ENCODE measurements at places on chromosomes 6 and 20.
A peak's percentile ranks its signal among the peaks of the same experiment; 100 is the strongest.

- DNase-seq = no peak
These were observed 62.1 kb downstream of the NOL4L start for GRCh38 chr20:32522776-32523612.

DNA sequence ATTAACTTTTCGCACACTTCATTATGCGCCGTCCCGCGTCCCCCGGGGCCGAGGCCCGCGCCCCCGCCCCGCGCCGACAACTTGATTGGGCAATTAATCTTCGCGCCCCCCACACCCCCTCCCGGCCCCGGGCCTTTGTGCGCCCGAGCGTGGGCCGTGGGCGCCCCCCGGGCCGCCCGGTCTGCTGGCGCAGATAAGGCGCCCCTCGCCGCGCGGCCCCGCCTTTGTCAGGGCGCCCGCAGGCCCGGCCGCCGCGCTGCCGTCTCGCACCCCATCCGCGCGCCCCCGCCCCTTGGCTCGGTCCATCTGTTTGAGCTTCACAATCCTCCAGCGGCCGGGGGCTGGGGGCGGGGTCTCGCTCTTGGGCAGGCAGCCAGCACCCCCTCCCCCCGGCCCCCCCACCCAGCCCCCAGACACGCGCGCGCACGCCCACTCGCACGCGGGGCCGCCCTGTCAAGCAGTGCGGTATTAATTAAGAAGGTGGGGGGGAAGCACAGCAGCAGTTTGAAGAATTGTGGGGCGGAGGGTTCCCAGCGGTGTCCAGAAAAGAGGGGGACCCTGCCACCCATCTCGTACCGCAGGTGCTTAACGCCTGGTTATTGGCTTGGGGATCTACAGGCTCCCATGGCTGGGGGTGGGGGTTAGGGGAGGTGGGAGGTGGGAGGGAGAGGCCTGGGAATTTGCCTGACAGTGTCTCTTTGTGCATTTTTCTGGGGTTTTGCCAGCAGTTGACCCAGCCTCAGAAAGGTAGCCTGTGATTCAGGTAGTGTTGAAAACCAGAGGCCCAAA is 34.6 kb upstream of the SCRT2 start:
- no peak for DNase-seq

DNA sequence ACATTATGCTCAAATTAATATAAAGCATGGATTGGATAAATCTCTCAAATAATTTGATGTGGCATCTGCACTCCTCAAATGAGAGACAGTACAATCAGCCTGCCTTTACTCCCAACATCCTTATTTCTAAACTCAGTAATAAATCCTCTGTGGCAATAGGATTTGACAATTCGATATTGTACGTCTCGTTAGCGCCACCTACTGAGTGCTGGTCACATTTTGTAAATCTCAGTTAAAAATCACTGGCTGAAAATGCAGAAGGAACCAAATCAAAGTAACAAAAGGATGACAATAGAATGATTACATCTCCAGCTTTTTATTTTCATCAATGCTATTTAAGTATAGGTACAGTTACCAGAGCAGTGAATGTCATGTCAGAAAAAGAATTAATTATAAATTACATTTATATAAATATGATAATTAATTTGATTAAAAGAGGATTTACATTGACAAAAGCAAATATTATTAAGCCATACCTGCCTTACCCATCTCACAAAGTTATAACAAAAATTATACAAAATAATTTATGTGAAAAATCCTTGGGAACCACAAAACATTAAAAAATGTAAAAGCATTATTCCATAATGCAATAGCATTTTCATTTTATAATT is 20.2 kb upstream of the GJE1 start:
- DNase-seq = peak; percentile 54

DNA sequence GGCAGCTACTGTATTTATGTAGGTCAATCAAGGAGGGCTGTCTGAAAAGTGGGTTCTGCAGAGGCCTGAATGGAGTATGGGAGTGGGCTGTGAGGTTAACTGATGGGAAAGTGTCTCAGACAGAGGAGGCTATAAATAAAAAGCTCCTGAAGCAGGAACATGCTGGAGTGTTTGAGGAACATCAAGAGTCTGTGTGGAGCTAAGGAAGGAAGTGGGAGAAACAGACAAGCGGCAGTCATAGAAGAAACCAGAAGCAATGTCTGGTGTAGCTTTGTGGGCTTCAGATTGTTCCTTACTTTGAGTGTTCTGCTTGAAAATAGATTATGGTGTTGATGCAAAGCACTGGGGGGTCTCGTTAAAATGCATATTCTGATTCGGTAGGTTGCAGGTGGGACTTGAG is 101.5 kb upstream of the OGFRL1 start:
- no peak for DNase-seq

DNA sequence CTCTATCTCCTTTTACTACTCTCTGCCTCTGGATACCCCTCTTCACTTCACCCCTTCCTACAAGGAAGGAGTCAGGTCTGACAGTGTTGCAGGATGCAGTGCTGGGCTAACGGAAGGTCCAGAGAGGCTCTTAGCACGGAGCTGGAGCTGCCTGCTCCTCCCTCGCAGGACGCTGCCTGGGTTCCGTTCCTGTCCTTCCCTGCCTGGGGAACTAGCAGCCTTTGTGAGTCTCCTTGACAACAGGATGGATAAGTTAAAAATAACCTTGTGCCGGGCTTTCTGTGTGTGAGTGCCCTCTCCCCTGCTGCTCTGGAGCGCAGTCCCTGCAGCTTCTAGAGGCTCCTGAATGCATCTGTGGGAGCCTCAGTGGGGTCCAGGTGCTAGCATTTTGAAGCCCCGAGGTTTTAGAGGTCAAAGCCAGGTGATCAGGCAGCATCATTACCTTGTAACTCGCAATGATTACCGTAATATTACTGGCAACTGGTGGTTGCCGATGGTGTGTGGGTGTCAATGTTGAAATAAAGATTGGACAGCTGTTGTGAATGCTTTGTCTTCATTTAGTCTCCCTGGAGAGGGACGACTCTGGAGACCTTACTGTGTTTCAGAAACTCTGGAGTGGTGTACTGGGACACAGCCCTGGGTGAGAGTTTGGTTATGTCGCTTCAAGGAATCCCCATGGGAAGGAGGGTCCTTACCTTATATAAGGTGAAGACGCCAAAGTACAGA is 44.4 kb downstream of the CDS2 start:
- peak; percentile 89 for DNase-seq

DNA sequence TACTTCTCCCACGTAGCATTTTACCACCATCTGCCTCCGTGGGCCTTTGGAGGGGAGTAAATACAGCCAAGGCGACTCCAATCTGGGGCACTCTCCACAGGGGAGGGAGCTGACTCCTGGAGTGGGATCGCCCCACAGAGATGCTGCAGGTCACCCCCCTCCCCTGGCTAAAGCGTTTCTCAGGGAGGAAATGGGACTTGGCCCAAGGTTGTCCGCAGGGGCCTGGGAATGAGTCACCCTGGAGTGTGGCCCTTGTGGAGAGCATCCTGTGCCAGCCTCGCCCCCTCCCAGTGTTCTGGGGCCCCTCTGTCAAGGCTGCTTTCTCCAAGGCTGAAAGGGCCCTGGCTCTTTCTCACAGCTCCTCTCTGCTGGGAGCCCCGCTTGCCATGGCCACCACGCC is 84.5 kb upstream of the QKI start:
- DNase-seq = peak; percentile 5

DNA sequence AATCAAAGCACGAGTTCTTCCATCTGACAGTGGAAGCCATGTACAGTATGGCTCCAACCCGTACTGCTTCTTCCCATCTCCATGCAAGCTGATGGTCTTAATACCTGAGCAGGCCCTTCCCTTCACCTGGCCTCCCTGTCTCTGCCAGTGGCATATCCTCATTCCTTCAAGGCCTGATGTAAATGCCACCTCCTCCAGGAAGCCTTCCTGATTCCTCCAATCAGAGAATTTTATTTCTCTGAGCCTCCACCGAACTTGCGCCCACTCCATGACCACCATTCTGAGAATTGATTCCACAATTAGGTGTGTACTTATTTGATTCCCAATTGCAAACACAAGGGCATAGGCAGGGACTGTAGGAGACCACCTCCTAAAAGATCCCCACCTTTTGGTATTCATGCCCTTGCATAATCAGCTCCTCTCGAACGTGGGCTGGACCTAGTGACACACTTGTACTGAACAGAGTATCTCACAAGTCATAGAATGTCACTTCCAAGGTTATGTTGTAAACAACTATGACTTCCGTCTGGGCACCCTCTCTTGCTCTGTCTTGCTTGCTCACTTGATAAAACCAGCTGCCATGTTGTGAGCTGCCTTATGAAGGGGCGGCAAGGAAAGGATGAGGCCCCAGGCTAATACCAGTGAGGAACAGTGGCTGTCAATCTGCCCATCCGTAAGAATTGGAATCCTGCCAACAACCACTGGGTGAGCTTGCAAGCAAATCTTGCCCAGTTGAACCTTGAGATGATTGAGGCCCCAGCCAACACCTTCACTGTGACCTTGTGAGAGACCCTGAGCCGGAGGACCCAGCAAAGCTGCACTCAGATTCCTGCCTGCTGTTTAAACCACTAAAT is 38.8 kb downstream of the CPNE5 start:
- no peak for DNase-seq

GRCh38 chr6:84220809-84221409 is 6.5 kb downstream of the CEP162 start:
- DNase-seq = peak; percentile 55

DNA sequence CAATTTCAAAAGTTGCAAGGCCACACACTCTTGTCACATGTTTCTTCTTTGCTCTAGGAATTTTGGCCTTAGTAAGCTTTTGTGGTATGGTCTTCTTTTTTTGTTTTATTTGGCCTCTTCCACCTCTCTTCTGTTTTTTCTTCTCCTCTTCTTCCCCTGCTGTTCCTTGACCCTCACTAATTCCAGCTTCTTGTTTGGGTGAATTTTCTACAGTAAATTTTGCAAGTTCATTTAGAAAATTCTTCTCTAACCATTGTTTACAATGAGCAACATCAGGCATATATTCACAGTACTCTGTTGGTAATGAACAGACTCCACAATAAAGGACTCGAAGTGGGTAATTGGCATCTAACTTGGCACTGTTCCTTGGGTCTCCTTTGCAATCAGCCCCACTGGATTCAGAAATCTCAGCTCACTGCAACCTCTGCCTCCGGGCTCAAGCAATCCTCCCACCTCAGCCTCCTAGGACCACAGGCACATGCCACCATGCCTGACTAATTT is 5.0 kb downstream of the ASIP start:
- no peak for DNase-seq

GRCh38 chr6:106125925-106126435 is 39.8 kb downstream of the PRDM1 start:
- no peak for DNase-seq

DNA sequence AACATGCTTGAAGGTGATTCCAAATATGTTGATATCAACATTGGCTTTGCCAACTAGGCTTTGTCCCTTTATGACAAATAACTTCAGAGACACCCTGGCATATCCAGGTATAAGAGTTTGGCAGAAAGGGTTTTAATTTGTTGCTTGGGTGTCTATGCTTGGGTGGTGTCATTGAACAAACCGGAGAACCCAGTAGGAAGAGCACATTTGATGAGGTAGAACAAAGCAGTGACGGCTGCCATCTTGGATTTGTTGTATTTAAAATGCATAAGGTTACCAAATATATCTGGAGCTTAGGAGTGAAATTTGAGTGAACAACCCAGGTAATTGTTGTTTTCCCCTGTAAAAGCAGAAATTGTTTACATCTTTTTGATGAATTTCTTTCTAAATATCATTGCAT is 503.7 kb upstream of the JARID2 start:
- no peak for DNase-seq

DNA sequence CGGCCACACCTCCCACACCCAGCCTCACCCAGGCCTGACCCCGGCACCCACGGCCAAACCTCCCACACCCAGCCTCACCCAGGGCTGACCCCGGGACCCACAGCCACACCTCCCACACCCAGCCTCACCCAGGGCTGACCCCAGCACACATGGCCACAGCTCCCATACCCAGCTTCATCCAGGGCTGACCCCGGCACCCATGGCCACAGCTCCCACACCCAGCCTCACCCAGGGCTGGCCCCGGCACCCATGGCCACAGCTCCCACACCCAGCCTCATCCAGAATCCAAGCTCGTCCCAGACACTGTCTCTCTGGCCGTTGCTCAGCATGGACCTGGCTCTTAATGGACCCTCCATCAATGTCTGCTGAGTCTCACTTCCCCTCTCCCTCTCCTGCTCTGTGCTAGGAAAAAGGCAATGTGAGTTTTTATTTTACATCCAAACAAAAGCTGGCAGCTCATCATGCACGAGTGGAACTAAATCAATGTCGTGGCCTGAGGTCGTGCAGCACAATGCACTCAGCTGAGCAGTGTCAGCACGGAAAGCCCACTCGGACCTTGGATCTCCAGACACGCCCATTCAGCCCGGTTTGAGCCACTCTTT is 36.1 kb downstream of the NINL start:
- no peak for DNase-seq

GRCh38 chr20:46631874-46632446 is 19.3 kb downstream of the SLC13A3 start:
- peak; percentile 10 for DNase-seq

DNA sequence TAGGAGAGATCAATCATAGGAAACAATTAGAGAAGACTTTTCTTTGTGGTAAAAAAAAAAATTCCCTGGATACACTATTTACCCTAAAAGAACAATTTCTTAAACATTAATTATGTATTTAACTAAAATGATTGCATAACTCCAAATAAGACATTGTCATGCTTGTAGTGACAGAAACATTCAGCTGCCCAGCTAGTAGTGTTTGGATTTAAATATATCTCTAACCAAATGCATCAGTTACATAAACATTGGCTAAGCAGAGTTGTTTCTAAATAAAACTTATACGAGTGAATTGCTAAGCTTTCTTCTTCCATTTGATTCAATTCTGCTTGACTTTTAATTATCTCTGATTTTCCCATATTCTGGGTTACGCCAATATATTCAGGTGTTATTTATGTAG is 23.7 kb downstream of the MLIP start:
- no peak for DNase-seq

GRCh38 chr6:33172688-33173534 is 19.4 kb downstream of the COL11A2 start:
- DNase-seq = peak; percentile 33

DNA sequence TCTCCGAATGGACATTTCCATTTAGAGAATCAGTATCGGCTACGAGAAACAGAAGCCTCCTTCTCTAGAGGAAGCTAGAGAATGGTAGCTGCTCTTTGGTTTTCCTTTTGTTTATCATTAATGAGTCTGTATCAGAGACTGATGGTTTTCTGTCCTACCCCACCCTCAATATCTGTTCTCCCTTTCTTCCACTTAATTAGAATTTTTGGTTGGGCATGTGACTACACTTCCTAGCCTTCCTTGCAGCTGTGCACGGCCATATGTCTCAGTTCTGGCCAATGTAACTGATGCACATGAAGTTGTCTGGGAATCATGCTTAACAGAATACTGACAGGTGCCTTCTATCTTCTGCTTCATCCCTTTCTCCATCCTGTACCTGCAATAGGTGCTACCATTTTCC is 19.0 kb downstream of the RNF24 start:
- no peak for DNase-seq

DNA sequence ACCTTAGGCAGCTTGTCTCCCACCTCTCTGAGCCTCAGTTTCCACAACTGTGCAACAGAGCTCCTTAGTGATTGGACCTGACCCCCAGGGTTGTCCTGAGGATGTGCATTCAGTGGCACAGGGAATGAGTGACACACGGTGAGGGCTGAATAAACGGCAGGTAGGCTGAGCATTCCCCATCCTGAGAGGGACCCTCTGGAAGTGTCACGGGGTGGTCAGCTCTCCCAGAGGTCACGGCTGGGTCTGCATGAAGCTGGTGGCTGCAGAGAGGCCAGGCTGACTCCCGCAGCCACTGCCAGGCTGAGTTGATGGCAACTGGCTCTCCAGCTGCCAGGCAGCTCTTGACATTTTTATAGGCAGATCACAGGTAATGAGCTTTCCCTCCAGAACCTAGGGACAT is 42.5 kb downstream of the CD40 start:
- DNase-seq = no peak
